Activated CD4-positive, alpha-beta T cell treated with anti-CD3 and anti-CD28 coated beads, Interleukin-2, amount 50 U/mL, for 48 hours (primary cell): ENCODE measurements at places on chromosomes 16 and 17.
A peak's percentile ranks its signal among the peaks of the same experiment; 100 is the strongest.

GRCh38 chr17:8997994-8998628, 23.2 kb upstream of the NTN1 start:
- DNase-seq, result peak; percentile 82

DNA sequence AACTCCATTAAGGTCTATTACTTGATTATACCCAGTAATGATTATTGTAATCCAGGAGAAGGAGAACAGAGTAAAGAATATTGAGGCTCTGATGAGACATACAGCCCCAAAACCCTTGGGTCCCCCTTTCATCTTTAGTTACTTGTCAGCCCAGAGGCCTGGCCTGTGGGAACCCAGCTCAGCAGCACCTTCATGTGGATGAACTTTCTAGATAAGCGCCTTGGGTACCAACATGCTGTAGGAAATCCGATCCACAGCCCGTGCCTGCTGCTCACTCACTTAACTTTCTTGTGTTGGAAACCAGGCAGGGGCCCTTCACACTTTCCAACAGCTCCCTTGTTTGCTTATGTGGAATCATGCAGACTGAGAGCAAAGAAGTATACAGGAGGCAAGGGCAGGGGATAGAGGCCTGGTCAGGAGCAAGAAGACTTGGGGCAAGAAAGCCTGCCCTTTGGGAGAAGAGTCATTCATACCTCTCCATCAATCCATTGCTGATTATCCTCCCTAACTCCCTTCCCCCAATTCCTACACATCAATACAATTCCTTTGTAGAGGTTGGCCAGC, 64.0 kb upstream of the SOX9 start:
- no peak for DNase-seq

DNA sequence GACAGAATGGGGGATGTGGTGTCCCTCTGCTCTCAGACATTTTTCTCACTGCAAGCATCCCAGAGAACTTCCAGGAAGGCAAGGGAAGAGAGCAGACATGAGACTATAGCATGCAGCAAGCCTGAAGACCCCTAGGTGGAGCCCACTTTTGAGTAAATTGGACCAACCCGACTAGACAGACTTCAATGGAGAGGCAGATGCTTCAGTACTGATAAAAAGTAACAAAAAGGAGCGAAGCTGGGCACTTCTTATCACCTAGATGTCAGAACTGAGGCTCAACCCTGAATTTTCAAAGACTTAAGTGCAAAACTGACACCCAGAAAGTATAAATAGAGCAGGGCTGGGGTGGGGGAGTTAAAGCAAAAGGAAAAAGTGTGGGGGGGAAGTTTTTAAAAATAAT, 130.8 kb downstream of the PMP22 start:
- no peak for DNase-seq

DNA sequence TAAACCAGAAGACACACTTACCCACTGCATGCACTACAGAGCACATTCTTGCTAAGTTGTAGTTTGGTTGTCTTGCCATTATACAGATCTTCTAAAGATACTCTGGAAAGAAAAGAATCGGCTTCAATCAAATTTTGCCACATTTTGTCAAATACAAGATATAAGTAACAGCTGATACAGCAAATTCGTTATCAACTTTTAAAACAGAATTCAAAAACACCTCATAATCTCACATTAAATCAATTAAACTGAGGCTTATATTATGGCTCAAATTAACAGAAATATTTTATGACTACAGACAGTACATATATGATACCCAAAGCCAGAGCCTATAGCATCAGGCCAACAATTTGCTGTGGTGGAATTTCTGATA, 5.4 kb downstream of the DNAJA2 start:
- DNase-seq, result no peak

DNA sequence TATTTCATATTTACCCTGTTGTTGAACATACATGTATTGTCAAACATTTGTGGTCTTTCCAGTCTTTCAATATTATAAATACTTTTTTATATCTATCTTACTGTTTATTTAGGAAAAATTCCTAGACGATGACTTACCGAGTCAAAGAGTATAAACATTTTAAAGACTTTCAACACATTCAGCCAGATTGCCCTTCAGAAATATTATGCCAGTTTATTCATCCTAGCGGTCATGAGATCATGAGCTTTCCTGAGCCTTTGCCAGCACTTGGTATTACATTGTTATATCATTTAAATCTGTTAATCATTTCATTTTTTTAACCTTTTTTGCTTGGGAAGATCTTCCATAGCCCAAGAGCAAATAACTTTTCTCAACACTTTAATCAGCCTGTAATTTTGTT, 197.4 kb downstream of the SPECC1 start:
- DNase-seq, result no peak

DNA sequence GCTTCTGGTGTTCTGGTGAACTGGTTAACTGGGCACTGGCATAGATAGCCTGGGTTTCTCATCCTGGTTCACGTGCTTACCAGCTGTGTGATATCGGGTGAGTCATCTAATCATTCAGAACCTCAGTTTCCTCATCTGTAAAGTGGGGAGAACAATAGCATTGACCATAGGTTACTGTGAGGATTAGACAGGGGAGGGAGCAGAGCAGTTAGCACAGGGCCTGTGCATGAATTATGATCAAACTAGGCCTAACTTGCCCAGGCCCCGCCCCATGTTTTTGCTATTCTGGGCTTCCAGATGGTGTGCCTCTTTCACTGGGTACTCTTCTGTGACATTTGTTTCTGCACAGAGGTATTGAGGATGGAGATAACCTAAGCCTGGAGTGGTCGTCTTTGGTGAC, 4.6 kb upstream of the KLHL36 start:
- no peak for DNase-seq

DNA sequence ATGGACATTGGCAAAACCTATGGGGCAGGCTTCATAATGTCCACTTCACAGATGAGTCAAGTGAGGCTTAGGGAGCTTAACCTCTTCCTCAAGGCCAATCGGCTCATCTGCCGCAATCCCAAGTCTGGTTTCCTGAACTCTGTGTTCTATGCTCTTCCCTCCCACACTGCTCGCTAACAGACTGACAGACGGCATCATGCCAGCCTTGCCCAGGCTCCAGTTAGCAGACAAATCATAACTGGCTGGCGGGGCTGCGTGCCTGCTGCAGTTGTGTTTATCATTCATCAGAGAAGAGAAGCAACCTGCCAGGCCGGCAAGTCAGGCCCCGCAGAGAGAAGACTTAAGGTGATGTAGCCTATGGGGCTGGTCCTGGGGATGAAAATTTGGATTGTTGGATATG, 216.2 kb upstream of the ASIC2 start:
- no peak for DNase-seq

DNA sequence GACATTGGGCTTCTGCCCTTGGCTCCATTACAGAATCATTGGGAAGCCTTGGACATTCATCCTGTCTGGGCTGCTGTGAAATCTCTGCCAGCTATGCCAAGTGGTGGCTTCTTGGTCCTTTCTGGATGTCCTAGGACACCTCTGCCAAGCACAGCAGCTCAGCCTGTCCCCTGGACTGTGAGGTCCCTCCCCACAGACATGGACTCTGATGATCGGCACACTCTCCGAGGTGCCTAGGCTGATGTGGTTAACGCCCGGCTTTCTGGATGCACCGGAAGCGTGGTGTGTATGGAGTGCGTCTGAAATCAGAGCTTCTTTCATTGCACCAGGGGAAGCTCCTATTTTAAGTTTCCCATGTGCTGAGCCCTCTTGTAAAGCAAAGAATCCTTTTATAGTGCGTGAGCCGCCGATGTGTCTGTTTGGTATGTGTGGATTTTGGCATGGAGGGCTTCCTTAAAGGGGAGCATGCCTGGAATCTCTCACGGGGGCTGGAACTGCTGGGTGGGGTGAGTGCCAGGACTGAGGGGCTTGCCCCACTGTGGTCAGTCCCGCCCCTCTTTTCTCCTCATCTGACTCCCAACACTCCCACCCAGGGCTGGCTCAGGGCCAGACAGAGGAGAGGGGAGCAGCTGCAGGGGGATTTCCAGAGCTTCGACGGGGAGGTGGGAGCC, 7.0 kb upstream of the ARHGAP23 start:
- no peak for DNase-seq

- no peak for DNase-seq
Observed at GRCh38 chr16:27727941-27728340, 178.0 kb downstream of the KATNIP start.

GRCh38 chr17:83054518-83055125, 24.8 kb upstream of the METRNL start:
- no peak for DNase-seq

DNA sequence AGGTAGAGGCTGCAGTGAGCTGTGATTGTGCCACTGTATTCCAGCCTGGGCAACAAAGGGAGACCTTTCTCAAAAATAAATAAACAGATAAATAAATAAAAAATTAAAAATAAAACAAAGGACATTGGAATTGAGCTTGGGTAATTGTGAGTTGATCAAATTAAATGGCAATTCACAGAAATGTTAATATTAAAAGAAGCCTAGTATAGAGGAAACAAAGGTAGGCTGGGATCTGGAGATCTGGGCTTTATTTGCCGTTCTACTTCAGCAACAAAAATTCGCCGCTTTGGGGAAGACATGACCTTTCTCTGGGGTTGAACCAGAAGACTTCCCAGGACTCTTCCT, 332 bp upstream of the VPS25 start:
- no peak for DNase-seq

DNA sequence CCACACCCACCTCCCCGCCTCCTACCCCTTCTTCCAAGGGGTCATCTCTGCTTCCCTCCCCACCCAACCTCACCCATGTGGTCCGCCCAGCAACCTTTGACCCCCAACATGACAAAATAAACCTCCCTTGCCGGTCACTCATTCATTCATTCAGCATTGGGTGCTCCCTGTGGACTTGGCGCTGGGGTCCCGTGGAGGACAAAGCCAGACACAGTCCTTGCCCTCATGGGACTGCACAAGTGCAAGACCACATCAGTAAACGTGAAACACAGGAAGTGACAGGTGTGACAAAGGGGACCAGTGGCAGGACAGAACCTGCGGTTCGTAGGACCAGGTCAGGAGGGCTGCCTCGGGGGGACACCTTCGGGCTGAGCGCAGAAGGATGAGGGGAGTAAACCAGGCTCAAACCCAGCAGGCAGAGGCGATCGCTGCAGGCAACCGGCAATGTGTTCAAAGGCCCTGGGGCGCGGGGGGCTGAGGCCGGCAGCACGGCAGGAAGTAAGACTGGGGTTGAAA, 185.4 kb downstream of the SEC14L1 start:
- no peak for DNase-seq

DNA sequence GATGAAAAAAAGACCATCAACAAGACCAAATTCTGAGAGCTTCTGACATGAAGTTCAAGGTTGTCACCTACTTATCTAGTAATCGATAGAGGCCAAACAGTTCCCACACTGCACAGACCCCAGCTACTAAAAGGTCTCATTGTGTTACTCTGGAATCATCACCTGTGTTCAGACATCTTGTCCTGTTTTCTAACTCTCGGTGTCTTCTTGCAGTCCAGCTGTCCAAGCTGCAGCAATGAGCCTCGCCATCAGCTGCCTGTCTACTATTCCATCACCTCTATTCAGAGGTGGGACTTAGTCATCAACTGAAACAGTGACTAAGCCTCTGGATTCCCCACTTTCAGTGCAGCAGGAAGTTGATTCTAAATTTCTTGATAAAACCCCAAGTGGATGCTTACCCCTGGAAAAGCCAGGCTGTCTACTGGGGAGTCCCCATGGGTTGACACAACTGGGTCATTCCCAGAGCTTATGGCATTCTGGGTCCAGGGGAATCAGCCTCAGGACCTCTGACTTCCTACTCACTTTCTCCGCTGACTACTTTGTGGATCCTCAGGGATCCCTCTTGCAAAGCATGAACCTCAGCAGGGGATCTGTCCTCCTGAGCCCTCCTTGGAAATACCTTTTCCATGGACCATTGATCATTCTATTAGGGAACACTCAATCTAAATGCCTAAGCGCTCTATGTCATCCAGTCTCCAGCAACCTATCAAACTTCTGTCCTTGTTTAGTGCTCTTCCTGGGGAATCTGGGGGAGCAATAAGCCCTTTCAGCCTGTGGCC, 46.5 kb downstream of the HNF1B start:
- peak; percentile 8 for DNase-seq

DNA sequence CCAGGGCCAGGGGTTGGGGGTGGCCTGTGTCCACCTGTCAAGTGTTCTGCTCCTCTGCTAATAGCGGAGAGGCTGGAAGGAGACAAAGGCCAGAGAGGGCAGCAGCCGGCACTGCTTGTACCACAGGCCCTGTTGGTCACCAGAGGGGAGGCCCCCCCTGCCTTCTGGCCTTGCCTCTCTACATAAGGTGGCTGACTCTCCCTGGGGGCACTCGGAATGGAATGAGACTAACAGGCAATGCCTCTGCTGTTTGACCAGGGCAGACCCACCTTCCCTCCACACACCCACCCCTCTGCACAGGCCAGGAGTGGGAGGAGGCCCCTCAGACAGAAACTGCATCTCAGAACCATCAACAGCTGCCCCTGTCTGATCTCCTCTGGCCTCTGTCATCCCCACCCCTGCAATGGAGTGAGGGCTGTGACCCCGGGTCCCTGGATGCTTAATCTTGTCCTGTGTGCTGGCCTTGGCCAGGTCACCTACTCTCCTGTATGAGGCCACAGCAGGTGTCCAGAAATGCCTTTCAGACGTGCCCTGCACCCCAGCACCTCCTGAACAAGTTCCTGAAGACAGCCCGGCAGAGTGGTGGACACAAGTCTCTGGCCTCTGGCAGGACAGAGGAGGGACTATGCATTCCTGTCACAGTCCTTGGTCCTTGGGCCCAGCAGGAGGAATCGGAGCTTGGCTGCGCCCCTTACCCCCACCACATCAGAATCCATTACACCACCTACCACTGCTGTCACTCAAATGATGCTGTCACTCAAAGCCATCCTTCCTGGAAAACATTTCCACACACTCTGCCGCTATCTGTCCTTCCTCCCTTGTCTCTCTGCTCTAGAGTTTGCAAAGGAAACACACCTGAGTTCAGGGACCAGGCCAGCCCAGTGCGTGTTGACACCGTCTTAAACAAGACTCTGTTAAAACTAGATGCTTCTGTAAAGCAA, 107.5 kb upstream of the ZNF750 start:
- no peak for DNase-seq
